Adrenal gland (tissue), 19 donors: ENCODE measurements at places on chromosomes 5 and 9. TPM values are rescaled to one million over a fixed set of nuclear protein-coding genes. Genes with fewer than 3 reads are reported as not detected.
A peak's percentile ranks its signal among the peaks of the same experiment; 100 is the strongest.

GRCh38 chr9:113665064-113665463, 201.5 kb downstream of the RGS3 start:
- DNase-seq, result no peak

DNA sequence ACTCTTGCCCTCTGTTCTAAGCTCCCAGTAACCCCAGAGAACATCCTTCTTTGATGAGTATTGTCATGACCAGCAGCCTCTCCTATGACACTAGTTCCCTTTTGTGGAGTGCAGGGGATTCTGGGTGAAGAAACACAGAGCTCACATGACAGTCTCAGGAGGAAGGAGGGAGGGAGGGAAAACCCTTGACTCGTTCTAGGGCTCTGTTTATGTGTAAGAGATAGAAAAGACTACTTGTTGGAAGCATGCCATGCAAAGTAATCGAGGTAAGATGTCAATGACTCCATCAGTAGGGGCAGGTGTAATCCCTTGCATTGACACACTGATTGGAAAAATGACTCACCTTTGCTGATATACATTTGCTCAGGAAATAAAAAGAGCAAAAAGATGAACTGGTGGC, 190.2 kb upstream of the ELL2 start:
- DNase-seq, result no peak

GRCh38 chr9:72551306-72551705, 29.9 kb downstream of the TMC1 start:
- no peak for DNase-seq

GRCh38 chr5:176611435-176611834, 1.5 kb upstream of the GPRIN1 start:
- DNase-seq, result peak; percentile 91

- no peak for DNase-seq
Observed at GRCh38 chr5:138536215-138536614, 6.8 kb downstream of the ETF1 start.

DNA sequence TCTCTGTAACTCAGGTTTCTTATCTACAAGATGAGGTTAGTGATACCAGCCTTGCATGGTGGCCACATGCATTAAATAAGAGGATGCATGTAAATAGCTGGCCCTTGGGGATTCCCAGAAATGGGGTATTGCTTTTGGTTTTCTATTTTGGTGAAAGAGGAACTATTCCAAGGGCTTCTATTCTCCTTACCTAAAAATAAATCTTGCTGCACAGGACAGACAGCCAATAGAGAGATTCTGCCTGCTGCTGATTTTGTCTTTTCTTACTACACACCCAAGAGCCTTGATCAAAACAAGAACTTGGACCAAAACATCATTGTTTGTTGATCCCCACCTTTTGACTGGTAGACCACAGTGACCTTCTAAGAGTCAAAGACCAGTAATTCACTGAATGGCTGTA, 161.8 kb downstream of the PJA2 start:
- DNase-seq, result no peak

DNA sequence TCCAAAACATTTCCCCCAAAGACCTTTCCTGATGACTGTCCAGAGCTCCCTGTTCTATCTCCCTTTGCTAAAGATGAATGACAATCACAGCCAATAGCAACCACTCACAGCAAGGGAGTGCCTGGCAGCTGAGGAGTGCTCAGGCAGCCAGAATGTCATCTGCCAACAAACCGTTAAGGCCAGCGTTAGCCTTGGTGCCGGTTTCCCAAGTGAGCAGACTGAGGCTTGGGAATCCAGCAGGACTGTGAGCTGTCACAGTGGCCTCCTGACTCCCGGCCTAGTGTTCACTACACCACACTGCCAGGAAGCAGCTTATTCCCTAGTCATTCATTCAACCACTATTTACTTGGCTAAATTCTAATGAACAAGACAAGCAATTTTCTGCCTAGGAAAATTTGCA, 24.7 kb downstream of the STK10 start:
- DNase-seq, result peak; percentile 48

GRCh38 chr9:79477955-79478771, 93.6 kb upstream of the TLE4 start:
- DNase-seq, result no peak

The PCSK5 gene
- polyA plus RNA-seq, result 3.6 TPM

- DNase-seq, result no peak
Observed at GRCh38 chr5:2634399-2635176, 116.9 kb downstream of the IRX2 start.

DNA sequence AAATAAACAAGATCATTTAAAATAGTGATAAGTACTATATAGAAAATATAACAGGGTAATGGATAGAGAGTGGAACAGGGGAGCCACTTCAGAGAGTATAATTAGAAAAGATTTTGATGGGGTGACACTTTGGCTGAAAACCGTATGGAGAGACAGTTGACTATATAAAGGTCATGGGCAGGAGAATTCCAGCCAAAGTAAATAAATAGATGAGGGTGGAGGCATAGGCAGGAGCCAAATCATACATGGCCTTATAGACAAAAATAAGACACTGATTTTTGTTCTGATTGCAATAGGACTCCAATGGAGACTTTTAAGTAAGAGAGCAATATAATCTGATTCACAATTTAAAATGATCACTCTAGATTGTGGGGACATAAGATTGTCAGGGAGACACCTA, 37.5 kb upstream of the NUDT12 start:
- no peak for DNase-seq

DNA sequence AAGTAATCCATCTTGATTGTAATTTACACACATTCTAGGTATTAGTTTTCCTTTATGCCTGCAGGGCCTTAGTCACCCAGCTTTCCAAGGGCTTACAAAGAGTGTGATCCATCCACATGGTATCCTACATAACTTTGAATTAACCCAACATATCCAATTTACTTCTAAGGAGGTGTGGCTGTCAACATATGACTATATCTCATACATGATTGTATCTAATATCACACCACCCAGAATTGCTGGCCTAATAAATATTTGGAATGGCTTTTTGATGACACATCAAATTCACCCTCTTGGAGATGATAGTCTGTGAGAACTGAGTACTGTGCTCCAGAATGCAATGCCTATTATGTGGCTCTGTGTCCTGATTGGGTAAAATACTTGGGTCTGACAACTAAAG, 363.3 kb upstream of the GRIN3A start:
- DNase-seq, result no peak

DNA sequence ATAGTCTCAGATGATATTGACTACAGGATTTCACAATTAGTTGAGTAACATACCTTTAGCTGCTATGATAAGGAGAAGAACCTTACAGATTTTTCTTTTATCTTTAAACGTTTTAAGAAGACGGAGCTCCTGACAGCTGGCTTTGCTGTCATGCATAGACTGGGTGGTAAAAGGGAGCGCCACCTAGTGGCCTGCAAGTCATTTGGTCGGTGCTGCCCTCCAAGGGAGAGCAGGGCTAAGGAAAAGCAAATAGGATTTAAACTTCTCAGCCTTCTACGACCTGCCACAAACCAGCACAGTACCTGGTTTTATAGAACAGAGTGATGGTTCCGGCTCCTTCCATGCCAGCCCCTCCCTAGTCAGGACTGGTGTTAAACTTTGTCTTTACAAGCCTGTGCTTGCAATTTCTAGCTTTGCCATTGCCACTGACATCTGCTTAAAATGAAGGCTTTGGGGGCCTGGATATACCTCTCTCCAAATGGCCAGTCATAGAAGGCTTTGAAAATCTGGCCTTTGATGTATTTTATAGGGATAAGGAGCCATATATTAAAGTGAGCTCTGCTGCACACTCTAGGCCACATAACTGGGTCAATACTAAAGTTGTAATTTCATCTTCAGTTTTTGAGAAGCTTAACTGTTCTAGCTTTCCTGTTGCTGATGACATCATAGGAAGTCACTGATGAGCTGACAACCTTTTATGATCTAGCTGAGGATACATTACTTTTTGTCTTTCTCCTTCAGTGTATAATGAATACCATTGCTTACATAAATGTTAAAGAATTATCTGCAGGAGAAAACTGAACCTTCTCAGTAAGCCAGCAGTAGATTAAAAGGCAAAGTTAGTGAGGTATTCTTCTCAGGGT, 31.1 kb upstream of the ADAMTSL1 start:
- peak; percentile 83 for DNase-seq

The FIBCD1 gene
- polyA plus RNA-seq, result 26.6 TPM

- no peak for DNase-seq
Observed at GRCh38 chr5:167177736-167178135, 1113.7 kb upstream of the WWC1 start.
